ENCODE measurements at places on chromosomes 1 and 21.

- no peak for DNase-seq
Observed at GRCh38 chr1:244628789-244629188, 24.1 kb upstream of the DESI2 start.

DNA sequence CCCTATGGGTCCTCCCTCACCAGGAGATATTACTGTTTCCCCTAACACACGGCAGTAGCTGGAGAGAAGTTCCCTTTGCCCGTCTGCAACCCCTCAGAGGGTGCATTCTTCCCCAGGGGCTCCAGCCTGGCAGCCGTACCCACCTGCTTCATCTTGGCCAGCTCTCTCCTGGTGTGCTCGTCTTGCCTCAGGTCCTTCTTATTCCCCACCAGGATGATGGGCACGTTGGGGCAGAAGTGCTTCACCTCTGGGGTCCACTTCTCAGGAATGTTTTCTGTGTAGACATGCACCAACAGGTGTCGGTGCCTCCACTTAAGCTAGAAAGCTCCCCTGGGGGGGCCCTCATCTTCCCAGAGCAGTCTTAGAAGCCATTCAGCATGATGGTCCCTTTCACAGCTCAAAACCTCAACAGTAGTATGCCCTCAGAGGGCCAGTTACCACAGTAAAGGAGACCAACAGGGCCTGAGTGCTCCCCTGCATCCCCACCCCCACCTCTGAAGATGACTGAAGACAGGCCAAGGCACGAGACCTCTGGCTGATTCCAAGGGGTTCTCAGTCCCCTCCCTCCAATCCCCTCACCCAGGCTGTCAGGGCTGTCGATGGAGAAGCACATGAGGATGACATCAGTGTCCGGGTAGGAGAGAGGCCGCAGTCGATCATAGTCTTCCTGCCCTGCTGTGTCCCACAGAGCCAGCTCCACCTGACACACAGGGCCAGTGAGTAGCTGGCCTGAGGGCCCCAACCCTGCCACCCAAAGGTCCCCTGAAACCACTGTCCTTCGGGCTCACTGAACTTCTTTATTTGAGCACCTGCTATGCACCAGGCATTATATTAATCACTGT is 4.3 kb downstream of the RHOC start:
- DNase-seq, result no peak

DNA sequence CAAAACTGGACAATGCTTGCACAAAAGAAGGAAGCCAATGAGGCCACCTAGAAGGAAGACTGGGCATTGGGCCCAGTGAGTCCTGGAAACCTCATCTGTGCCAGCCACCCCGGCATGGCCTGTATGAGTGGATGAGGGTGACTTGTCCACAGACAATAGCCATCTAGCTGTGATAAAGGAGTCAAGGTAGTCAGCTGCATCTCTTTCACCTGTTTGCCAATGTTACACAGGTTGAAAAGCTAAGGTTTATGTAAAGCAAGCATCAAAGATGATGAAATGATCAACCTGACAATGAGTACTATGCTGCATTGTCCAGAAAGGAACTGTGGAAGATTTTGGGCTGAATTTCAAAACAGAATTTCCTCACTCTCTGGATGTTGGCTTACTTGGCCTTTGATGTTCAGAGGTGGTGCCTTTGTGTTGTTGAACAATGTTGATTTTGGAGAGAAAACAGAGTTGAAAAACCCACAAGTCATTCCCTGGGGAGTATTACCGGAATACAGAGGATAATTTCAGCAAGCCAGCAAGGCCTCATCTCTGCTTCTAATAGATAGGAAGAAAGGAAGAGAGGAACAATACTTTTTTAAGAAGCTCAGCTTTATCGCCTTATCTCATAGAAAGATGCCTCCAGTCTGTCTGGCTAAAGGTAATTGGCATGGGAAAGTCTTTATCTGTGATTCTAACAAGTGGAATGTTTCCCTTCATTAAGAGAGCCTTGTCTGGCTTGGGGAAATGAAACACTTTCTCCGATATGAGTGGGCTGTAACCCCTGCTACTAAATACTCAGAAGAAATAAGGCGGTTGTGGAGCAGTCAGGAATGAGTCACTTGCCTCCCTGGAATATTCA is 11.4 kb upstream of the SELE start:
- DNase-seq, result no peak

DNA sequence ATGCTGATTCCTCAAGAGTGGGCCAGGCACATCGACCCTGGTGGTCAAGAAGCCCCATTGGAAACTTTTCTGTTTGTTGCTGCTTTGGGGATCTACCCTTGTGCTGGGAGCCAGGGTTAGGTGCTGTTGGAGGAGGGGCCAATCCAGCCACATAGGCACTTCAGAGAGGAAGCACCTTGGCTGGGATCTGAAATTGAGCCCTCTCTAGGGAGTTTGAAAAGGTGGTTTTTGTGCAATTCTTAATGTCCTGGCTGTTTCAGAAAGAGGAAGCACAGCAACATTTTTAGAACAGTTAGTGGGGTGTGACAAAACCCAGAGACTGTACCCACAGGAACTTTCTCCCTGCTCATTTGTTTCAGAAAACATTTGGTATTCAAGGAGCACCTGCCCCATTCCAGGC is 17.2 kb upstream of the BEND5 start:
- no peak for DNase-seq

DNA sequence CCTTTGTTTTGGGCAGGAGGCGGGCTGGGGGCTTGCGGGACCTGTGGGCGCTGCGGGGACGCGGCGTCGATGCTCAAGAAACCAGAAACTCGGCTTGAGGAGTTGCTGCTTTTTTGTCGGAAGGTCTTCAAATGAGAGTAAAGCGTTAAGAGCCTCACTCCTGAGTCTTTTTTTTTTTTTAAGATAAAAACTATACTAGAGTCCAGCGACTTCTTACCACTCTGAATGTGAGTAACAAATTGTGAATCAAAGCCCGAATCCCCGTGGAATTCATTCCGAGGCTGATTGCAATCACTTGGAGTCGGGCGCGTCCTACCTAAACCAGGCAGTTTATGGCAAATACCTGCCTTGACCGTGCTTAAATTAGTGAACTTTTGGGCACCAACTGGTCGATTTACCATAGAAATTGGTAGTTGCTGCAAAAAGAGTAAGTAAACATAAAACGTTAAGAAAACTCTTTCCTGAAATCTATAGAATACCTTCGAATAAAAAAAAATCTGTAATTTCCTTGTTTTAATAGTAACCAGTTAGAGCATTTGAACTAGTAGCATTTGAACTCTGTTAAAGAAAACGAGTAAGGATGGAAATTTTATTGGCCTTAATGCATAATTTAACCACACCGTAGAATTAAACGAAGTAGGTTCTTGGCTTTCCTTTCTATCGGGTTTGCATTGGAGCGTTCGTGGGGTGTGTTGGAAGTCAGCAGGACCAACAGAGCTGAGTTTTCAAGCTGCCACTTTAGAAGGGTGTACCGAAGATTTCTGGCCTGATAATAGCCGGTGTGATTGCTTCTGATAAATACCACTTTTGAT is 769 bp downstream of the GPSM2 start:
- DNase-seq, result no peak

- no peak for DNase-seq
Observed at GRCh38 chr1:6991266-6991665, 206.0 kb downstream of the CAMTA1 start.

DNA sequence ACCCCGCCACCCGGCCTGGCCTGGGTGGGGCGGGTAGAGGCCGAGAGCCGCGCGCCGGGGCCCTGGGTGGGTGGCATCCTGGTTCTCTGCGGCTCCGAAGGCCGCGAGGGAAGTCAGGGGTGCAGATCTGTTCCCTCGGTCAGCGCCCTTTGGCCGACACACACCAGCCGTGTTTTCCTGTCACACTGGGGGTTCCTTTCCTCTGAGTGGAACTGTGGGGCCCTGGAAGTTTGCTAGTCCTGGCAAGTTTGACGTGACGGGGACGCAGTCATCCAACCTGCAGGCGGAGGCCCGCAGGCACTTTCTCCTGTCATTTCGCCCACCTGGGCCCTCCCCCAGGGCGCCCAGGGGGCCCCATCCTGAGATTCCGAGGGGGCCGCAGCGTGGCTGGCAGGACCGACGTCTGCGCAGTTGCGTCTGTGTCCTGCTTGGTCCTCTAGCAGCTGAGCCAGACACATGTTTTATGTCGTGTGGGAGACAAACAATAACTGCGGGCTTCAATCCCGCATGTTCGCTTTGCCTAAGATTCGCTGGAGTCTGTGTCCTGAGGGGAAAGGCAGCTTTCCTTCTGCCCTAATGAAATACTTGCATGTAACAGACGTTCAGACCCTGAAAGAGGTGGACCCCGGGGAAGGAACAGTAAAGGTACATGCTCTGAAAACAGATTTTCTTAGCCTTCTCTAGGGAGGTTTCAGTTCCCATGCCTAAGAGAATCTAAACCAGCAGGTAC is 1.5 kb downstream of the FAM163A start:
- no peak for DNase-seq

DNA sequence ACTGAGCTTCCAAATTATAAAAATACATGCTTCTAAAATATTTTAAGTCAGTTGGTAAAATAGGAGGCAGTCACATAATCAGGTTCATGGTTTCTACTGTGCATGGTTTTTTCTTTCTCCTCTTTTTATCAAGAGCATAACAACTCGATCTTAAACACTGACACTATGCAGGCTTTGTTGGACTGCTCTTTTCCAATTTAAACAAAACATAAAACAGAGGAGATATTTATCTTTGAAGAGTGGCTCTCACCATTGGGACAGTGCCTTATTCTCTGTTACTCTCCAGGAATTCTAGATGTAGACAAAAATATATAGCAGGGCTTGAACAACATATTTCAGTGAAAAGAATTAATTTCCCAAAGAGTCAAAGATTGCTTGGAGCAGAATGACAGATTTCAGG is 883.5 kb upstream of the ADGRL2 start:
- no peak for DNase-seq

DNA sequence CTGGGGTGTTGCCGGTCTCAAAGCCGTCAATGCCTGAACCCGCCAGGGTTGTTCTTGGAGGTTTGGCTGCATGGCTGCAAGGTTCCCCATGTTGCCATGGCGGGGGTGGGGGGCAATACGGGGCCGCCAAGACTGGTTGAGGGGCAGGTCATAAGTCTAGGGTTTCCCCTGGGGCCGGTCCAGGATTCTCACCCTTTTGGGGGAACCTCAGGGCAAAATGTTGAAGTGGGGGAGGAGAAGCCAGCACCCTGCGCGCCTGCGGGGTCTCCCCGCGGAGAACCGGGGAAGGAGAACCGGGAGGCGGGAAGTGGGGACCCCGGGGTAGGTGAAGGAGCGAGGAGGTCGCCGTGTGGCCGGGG is 401 bp upstream of the ARHGEF10L start:
- no peak for DNase-seq

DNA sequence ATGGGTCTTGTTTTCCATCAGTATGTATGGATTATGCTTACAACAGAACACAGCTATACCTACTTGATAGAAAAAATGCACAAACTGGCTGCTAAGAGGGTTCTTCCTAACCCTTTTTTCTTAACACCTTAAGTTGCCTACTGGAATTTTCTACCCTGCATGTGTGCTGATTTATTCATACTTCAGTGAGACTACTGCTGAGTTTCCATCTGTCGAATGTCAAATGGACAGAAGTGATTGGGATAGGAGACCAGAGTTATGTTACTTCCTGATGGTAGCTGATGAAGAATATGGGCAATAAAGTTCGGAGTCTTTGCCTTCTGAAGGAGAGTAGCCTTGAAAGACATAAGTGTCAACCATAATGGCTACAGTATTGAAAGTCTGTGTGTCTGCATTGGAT is 6.5 kb upstream of the DNM3 start:
- DNase-seq, result no peak
